Islet precursor cell (in vitro differentiated cells): ENCODE measurements at places on chromosomes 11 and 22.

- DNase-seq, result peak; percentile 41
Observed at GRCh38 chr11:10633261-10633660, 60.3 kb downstream of the IRAG1 start.

- DNase-seq, result peak; percentile 28
Observed at GRCh38 chr11:133516845-133517244, 15.5 kb downstream of the OPCML start.

GRCh38 chr11:77506857-77507256, 33.0 kb upstream of the PAK1 start:
- no peak for DNase-seq

DNA sequence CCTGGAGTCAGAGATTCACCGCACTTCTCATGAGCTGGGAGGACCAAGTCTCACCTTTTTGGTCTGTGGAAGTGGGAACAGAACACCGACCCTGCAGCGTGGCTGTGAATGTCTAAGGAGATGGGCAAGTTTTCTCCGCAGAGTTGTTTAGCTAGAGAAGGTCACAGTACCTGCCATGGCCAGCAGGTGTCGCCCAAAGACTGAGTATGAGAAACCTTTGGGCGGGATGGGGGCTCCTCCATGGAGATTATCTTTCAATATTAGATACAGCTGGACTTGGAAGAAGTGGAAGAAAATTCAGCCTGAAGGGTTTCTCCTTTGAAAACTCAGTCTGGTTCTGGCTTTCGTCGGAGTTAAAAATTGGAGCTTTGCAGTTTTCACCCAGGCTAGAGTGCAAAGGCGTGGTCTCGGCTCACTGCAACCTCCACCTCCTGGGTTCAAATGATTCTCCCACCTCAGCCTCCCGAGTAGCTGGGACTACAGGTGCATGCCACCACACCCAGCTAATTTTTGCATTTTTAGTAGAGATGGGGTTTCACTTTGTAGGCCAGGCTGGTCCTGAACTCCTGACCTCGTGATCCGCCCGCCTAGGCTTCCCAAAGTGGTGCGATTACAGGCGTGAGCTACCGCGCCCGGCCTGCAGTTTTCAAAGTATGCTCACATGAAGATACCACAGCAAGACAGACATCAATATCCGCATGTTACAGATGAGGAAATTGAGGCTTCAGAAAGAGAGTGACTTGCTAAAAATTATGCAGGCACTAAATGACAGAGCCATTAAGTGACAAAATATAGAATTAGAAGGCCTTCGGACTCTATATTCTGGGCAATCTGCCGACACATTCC, 10.7 kb upstream of the DSCAML1 start:
- DNase-seq, result peak; percentile 77

DNA sequence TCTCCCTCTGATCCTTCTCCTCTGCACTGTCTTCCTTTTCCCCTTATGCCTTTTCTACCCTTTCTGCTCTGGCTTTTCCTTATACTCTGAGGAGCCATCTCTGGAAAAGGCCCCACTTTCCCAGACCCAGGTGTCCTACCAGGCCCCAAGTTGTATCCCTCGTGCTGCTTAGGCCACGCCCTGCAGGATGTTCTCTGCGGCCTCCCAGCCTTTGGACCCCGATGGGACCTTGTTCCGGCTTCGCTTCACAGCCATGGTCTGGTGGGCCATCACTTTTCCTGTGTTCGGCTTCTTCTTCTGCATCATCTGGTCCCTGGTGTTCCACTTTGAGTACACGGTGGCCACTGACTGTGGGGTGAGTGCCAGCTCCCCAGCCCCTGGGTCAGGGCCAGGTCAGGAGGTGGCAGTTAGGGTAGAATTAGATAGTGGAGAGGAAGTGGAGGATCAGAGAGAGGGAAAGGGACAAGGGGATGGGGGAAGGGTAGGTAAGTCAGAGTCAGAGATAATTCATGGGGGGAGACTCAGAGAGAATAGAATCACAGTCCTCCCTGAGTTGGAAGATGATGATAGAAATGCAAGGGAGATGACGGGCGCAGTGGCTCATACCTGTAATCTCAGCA, 8.9 kb downstream of the PGAP2 start:
- peak; percentile 40 for DNase-seq
